ENCODE measurements at places on chromosomes 2 and 18.

DNA sequence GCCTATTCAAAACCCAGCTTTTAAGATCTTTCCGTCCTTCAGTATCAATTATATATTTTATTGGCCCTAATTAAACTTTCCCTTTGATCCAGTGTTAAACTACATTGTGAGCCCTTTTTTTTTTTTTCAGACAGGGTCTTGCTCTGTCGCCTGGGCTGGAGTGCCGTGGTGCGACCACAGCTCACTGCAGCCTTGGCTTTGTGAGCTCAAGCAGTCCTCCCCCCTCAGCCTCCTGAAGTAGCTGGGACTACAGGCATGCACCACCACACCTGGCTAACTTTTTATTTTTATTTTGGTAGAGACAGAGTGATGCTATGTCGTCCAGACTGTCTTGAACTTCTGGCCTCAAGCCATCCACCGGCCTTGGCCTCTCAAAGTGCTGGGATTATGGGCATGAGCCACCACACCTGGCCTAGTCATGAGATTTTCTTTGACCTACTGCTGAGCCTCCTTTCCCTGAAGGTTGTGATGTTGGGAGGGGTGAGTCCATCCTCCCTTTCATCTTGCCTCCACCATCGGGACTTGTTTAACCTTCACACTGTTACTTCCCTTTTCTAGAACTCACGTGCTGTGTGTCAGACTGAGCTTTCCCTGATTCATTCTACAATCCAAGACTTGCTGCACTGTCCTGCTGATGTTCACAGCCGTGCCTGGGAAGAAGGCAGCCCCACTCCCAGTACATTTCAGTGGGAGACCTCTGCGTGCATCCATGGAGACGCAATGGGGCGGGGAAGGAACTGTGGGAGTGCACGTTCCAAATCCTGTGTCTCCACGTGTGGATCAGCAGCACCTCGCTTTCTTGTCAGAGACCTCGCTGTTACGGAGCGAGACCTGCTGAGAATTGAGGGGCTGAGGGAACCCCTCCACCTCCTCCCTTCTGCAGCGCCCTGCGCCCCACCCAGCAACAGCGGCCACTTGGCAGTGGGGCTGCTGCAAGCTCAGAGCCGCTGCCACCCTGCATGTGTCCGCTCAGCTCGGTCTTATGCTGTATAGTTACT is 10.8 kb downstream of the OXER1 start:
- DNase-seq = no peak

- DNase-seq = no peak
Measured at GRCh38 chr2:241855245-241855887, 3.3 kb downstream of the PDCD1 start.

GRCh38 chr2:73253400-73253799 is 19.3 kb downstream of the CCT7 start:
- no peak for DNase-seq

- DNase-seq = no peak
Measured at GRCh38 chr2:63663013-63663864, 74.5 kb downstream of the MDH1 start.

GRCh38 chr2:48530033-48530811 is at the start of gene STON1:
Gene STON1 (plus strand): TSS chr2:48530154. CDS start chr2:48580634, 50,480 bp downstream.
- DNase-seq = peak; percentile 18
